Sigmoid colon (tissue), 7 donors: ENCODE measurements at places on chromosomes 11 and 22. TPM values are rescaled to one million over a fixed set of nuclear protein-coding genes. Genes with fewer than 3 reads are reported as not detected.

OR56A3 gene
- total RNA-seq: not detected

GRCh38 chr11:125250318-125251213 lies 86.0 kb downstream of the PKNOX2 start:
- no peak for DNase-seq

GRCh38 chr11:130787092-130787616 lies 129.1 kb downstream of the SNX19 start:
- no peak for DNase-seq

- DNase-seq: no peak
Measured at GRCh38 chr22:25661073-25661472, 80.9 kb upstream of the MYO18B start.

- DNase-seq: peak; percentile 55
Measured at GRCh38 chr22:50703726-50704509, 31.3 kb downstream of the SHANK3 start.

GRCh38 chr22:25120761-25121212 lies 78.9 kb upstream of the CRYBB3 start:
- DNase-seq: no peak

GRCh38 chr11:20535271-20535881 lies 64.0 kb upstream of the SLC6A5 start:
- no peak for DNase-seq
